ENCODE measurements at places on chromosomes 6 and 20.

DNA sequence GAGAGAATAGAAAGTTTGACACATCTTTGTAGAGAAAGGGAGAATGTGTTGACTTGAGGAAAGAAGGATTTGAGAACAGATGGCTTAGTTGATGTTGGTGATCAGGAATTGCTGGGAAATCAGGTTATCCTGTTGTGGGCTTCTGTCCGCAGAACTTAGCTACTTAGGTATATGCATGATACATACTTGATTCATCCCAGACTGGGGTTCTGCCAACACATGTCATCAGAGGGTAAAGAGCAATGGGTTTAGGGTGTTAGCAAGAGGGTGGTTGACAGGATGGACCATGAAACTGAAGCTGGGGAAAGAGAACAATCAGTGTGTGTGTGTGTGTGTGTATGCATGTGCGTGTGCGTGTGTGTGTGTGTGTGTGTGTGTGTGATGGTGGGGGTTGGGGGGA is 50.6 kb upstream of the NELFCD start:
- no peak for DNase-seq

GRCh38 chr6:106444777-106445507 is 84.4 kb downstream of the CRYBG1 start:
- DNase-seq, result no peak

- no peak for DNase-seq
Observed at GRCh38 chr20:36454698-36455427, 86.5 kb upstream of the MYL9 start.

DNA sequence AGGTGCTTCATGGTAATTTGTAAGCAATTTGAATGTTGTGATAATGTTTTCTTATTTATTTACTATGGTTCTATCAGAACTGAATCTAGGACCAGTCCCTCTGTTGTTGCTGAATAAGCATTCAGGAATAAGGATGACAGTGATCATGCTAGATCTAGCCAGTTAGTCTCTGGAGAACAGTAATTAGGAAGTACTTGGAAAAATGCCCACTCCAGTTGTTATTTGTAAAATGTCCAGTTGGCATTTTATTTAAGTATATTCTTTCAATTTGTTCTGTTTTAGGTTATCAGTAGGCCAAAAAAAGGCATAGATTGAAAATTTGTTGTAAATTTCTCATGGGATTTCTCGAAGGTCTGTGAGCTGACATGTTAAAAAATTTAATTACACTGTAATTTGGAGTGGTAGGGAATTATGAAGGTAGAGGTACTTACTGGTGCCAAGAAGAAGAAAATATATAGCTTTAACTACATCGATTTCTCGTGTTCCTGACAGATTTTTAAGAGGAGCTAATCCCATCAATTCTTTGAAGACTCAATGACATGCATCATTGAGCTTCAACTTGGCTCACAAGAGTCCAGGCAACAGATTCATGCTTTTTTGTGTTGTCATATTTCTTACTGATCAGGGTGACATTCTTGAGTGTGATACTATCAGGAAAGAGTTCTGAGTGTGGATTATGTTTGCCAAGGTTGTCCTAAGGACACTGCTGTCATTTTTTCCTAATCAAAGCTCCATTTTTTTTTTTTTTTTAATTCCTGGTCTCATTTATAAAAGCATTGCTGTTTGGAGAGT is 177.3 kb downstream of the CARMIL1 start:
- DNase-seq, result no peak

GRCh38 chr6:142303176-142303533 is 1.3 kb downstream of the ADGRG6 start:
- no peak for DNase-seq

- no peak for DNase-seq
Observed at GRCh38 chr6:146578054-146578453, 20.7 kb upstream of the ADGB start.

DNA sequence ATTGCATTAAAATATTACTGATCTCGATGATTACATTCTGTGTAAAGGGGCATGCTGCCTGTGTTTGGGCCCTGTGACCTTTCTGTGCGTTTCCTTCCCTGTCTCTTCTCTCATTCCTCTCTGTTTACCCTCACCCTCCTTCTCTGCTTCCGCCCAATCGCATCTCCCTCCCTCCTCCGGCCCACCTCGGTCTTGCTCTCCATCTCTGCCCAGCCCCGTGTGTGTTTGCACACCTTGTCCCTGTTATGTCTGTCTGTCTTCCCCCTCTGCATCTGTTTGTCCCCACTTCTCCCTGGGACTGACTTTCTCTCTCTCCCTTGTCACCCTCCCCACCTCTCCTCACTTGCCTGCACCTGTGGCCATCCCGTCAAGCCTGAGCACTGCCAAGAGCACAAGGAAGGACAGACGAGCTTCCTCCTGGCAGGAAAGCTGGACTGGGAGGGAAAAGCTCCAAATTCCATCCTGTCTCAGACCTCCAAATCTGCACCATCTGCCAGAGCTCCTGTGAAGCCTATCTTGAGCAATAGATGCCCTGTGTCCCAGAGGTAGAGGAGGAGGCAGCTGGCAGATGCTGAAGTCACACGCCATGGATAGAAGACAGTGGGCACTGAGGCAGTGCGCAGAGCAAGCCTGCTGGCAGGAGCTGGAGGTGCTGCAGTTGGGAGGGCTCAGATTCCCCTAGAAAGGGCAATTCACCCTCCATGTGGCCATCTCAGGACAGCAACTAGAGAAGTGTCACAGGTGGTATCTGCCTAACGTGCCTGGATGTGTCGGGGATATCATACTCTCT is 172.3 kb downstream of the PTPRT start:
- DNase-seq, result no peak

- DNase-seq, result no peak
Observed at GRCh38 chr6:131844243-131844841, 36.5 kb downstream of the ENPP1 start.

GRCh38 chr20:39070484-39071231 is 108.5 kb downstream of the DHX35 start:
- DNase-seq, result no peak

DNA sequence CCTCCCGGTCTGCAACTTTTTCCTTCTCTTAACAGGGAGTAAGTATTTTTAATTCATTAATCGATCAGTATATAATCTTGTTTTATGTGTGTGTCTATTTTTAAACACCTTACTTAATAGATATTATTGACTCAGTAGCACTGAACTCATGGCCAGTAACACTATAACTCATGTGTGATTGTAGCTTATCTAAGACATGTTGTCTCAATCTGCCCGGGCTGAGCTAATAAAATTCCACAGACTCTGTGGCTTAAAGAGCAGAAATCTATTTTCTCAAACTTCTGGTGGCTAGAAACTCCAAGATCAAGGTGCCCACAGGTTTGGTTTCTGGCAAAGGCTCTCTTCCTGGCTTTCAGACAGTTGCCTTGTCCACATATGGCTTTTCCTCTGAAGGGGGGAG is 68.8 kb upstream of the TNFAIP3 start:
- DNase-seq, result no peak

DNA sequence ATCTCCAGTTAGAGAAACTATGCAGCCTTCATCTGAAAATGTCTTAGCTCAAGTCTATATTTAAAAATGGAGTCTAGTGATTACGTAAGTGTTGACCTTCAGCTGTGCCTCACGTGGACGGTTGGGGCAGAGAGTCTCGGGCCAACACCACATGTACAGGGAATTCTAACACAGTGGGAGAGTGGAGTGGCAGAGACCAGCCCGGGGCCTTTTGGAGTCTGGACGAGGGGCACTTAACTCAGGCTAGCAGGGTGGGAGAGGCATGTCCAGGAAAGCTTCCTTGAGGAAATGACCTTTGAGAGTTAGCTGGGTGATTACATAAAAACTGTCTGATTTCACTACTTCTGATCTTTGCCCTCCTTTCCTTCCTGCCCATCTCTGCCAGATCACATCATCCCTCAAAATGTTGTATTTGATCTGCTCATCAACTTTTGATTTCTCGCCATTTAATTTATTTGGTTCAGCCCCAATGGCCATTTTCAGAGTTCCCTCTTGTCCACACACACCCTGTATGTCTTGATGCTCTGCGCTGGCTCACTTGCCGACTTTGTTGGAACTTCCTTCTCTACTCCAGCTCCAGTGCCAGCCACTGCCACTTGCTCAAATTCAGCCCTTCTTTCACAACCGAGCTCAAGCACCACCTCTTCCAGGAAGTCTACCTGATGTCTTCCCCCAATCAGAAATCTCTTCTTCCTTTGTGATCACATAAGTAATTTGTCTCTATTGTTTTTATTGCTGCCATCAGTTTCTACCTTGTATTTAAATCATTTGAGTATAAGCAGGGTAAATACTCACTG is 2.6 kb downstream of the ARMC2 start:
- DNase-seq, result no peak

- DNase-seq, result no peak
Observed at GRCh38 chr20:7828437-7828836, 111.8 kb downstream of the HAO1 start.

- DNase-seq, result no peak
Observed at GRCh38 chr20:23396950-23397627, 24.2 kb downstream of the NAPB start.

GRCh38 chr6:74041420-74041819 is 345.4 kb downstream of the CD109 start:
- DNase-seq, result no peak

- no peak for DNase-seq
Observed at GRCh38 chr6:68689910-68690309, 54.8 kb downstream of the ADGRB3 start.

DNA sequence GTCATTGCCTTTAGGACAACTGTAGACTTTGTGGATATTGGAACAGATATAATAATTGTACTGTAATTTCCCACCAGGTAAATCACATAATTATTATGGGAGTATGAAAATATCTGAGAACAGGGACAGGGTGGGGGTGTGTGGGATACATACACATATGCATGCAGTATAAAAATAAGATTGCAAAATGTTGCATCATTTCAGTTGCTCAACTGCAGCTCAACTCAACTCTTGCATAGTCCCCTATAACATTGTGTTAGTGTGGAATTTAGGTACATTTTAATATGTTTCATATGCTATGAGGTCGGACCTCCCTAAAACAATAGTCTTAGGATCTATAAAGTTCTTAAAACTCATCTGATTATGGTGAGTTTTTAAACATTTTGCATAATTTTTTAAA is 275.0 kb upstream of the FLRT3 start:
- no peak for DNase-seq

DNA sequence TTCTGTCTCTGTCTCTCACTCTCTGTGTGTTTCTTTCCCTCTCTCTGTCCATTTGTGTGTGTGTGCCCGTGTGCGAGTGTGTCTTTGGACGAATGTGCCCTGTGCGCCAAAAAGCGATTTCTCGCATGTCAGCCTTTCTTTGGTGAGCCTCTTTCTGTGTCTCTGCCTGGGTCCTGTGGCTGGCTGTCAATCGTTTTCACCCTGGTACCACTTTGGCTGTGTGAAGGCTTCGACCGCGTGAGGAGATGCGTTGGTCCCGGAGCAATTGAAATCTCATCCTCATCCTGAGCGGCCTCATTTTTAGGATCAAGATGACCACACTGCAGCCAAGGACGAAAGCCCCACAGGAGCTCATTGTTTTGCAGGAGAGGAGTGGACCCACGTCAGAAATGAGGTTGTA is 288.9 kb upstream of the ZNF337 start:
- DNase-seq, result no peak

DNA sequence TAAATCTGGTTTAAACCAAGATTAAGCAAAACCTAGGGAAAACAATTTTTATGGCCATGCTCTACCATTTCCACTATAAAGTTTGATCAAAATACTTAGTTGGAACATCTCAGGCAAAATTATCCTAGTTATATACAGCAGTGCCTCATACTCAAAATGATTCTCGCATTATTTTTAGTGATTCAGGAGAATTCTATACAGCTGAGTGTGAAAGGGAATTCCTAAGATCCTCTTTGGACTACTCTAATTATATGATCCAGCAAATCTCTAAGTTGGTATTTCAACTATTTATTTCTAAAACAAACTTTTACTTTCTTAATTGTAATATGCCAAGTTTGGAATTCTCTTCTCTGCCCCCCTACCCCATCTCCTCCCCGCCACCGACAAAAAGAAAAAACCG is 8.6 kb downstream of the DTNBP1 start:
- DNase-seq, result no peak

DNA sequence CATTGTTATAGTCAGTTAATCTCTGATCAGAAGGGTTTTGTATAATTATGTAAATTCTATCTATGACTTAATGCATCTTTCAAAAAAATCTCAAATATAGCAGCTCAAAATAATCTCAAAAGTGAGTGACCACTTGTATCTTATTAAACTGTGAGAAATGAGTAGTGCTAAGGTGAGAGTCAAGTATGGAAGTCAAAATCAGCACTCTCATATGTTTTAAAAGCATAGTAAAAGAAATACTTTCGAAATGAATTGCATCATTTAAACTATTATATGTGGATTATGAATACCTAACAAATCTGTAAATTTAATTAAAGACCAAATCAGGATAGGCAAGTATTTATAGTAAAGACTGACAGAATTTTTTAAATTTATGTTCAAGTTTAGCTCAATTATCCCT is 645.6 kb downstream of the PHF3 start:
- no peak for DNase-seq

GRCh38 chr6:40764726-40765125 is 177.6 kb upstream of the LRFN2 start:
- no peak for DNase-seq

- no peak for DNase-seq
Observed at GRCh38 chr6:40916845-40917244, 122.2 kb downstream of the UNC5CL start.

DNA sequence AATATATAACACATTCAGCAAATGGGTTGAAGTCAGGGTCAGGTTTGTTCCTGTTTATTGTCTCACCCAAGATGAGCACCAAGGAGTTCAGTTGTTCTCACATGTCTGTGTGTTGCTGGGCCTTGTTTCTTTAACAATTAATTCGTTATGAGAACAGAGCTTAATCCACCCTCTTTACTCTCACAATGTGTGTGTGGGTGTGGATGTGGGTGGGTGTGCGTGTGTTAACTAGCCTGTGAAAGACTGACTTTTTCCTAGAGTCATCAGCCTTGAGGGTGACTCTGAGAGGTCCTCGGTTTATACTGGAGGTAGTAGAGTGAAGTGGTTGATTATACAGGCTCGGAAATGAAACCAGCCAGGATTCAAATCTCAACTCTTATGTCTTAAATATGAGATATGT is 672.1 kb downstream of the MAFB start:
- no peak for DNase-seq

DNA sequence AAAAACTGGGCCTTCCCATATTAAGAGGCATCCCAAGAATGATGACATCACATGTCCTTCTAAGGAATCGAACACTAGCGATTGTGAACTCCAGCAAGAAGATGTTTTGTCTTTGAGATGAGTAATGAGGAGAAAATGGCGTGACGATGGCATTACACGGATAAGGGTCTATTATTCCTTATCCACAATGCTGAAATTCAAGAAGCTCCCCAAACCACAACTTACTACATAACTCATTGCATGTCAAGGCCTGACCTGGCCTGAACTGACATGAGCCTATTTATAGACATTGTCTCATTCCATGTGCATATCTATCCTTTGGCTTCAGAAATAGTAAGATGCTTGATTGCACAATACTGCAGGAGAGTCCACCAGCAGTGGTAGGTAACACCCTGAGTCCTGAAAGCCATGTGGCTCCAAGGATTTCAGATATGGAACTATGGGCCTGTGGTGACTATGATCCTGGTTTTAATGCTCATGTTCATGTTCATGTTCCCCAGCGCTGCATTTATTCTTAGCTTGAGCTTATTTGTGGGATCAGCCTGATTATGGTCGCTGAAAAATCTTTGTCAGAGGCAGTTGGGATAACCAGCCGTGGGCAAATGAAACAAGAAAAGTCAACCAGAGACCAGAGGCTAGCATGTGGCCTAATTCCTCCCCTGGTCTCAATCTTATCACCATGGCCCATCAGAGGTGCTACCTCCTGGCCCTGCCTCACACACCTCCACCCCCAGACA is 183.2 kb upstream of the JARID2 start:
- no peak for DNase-seq

- DNase-seq, result no peak
Observed at GRCh38 chr6:109701221-109701620, 10.1 kb downstream of the FIG4 start.
